RPMI7951 (cell line): ENCODE measurements at places on chromosomes 2 and 18. TPM values are rescaled to one million over a fixed set of nuclear protein-coding genes. Genes with fewer than 3 reads are reported as not detected.

Gene MROH2A
- total RNA-seq: 0.10 TPM in 1 of 2 replicates, not detected in the other

Gene AQP12B
- total RNA-seq: not detected in 2 replicates

Gene CLHC1
- total RNA-seq: 2.1 and 5.4 TPM in 2 replicates

Gene LIMS2
- 3.3 and 3.8 TPM in 2 replicates for total RNA-seq

Gene TRIM54
- total RNA-seq: 0.10 TPM in 1 of 2 replicates, not detected in the other

Gene SPEG
- total RNA-seq: 32.7 and 33.3 TPM in 2 replicates

- DNase-seq: no peak
Measured at GRCh38 chr2:182506606-182507005, 79.8 kb upstream of the PDE1A start.

- peak; percentile 66 for DNase-seq
Measured at GRCh38 chr2:42084231-42084671, 36.4 kb downstream of the PKDCC start.

DNA sequence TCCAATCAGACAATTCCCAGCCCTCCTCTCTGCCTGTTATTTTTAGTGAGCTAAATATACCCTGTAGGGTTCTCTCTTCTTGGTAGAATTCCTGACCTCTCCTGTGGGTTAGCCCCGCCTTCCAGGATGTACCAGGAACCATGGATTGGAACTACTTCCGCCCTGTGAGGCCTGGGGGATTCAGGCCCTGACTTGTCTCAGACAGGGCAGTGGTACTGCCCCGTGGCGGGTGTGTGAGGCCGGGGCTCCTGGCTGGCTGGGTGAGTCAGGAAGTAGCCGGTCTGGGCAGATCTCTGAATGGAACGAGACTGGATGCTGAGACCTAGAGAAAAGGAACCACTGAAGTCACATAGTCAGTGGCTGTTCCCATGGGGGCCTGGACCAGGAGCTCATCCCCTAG is 50.5 kb downstream of the DYSF start:
- DNase-seq: no peak

DNA sequence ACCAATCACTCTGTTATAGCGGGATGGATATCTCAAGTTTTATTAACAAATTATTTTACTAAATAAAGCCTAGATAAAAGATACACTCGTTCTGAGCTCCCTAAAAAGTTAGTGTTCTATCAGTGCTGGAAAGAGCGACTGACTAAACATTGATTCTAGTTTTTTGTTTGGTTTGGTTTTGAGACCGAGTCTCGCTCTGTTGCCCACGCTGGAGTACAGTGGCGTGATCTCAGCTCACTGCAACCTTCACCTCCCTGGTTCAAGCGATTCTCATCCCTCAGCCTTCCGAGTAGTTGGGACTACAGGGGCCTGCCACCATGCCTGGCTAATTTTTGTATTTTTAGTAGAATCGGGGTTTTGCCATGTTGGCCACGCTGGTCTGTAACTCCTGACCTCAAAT is 73.8 kb upstream of the CDCA7 start:
- DNase-seq: no peak

GRCh38 chr18:74899554-74899953 is 301.9 kb downstream of the ZNF407 start:
- no peak for DNase-seq

- no peak for DNase-seq
Measured at GRCh38 chr2:240401308-240401707, 34.2 kb upstream of the GPC1 start.

- no peak for DNase-seq
Measured at GRCh38 chr2:70073493-70073892, 13.8 kb upstream of the PCBP1 start.
